ENCODE measurements at places on chromosomes 3 and 15.
A peak's percentile ranks its signal among the peaks of the same experiment; 100 is the strongest.

- DNase-seq: peak; percentile 31
These were observed 118.7 kb upstream of the SMAD3 start for GRCh38 chr15:66946578-66947164.

- DNase-seq: no peak
These were observed 4.6 kb downstream of the ANAPC13 start for GRCh38 chr3:134481166-134481565.

DNA sequence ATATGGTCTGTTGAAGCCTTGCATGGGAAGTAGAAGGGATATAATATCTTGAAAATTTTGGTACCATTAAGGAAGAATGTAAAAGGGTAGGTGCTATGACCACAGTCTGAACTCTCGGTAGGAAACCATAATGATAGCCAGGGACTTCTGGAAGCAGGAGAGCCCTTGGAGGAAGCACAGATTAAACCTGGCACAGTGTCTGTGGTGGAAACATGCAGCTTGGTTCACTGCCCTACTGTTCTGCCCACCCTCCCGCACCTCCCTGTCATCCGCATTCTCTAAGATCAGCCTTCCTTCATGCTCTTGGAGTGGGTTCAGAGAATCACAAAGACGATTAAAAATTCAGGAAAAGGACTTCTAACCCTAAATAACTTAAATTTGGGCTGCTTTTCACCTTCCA lies 20.9 kb downstream of the VPS8 start:
- DNase-seq: no peak

DNA sequence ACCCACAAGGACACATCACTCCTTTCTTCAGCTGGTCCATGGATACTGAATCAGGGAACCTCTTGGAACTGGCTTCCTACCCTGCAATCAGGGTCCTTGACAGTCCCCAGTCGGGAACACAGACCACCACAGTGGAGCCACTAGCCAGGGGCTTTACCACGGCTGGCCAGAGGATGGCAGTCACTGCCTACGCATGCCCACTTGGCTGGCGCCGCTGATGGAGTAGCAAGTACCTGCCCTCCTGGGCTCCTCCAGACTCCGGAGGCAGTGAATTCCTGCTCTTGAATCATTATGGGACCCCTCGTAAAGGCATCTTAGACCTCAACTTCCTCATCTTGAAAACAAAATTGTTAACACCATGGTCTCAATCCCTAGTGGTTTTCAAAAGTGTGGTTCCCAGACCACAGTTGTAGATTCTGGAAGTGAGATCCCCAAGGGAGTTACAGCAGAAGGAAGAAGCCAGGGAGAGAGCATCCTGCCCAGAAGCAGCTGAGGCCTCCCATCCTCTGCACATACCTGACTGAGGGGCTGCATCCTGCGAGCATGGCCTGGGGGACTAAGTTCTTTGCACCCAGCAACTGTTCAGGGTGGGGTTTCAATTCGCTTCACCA lies 9.1 kb upstream of the SKIC8 start:
- peak; percentile 41 for DNase-seq

- DNase-seq: peak; percentile 50
These were observed 238.4 kb upstream of the MDFIC2 start for GRCh38 chr3:70550723-70551319.

DNA sequence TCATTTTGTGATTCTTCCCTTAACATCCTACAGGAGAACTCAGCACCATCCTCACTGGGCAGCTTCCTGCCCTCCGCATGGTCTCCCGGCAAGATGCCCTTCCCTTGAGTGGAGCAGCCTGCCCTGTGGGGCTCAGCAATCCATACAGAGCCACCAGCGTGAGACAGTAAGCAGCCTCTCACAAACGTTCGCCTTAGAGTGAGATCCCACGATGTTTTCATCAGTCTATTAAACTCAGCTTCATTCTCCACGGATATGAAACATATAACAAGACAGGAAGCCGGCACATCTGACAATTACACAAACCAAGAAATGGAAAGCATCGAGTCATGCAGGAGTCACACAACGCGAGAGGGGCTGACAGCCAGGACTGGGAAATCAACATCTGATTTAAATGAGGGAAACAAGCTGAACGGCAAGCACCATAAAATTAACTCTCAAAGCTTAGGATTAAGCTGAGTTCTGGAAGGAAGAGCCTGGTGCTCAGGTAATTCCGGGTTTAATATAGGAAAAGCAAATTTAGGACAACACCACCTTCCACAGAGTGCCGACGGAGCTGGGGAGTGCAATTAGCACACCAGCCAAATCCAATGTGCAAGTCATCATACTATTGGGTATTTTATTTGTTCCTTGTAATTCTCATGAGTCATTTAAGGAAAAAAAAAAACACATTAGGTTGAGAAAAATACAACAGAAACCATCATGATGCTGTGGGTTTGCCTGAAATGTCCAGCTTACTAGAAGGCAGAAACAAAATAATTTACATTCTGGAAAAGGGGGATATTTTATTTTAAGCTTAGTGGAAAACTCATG lies 272.0 kb downstream of the OCA2 start:
- DNase-seq: no peak

DNA sequence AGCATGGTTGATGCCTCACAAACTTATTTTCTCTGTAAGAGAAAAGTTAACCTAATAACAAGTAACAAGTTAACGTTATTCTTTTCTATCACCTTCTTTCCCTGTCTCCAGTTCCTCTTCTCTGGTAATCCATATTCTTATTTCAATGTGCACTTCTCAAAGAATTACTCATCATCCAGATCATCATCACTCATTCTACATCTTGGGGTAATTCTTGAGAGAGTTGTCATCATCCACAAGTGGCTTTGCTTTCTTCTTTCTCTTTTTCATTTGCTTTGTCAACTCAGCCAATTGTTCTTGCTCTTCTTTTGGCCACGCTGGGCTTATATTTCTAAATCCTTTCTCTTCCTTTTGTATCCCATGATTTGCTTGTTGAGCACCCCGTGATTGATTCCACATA lies 20.8 kb upstream of the RNF111 start:
- DNase-seq: no peak

DNA sequence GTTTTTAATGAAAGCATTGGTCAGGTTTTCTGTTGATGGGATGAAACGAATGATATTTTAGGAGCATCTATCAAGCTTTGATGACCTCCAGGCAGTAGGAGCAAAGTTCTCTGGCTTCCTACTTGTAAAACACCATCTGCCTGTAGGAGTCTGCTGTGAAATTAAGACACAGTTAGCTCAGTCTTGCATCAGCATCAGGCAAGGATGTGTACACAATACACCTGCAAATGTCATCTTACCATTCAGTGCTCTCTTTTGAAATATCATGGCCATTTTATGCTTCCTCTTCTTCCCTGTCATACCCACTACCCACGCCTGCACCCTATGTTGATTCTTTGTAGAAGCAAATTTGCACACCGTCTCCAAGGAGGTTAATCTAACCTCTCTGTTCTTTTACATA lies 38.2 kb downstream of the B3GALNT1 start:
- no peak for DNase-seq

- no peak for DNase-seq
These were observed 934.0 kb downstream of the VGLL3 start for GRCh38 chr3:86056962-86057361.

- no peak for DNase-seq
These were observed 80.7 kb upstream of the SPRED1 start for GRCh38 chr15:38171973-38172372.

GRCh38 chr3:56870436-56870835 lies 68.7 kb upstream of the ARHGEF3 start:
- DNase-seq: no peak

DNA sequence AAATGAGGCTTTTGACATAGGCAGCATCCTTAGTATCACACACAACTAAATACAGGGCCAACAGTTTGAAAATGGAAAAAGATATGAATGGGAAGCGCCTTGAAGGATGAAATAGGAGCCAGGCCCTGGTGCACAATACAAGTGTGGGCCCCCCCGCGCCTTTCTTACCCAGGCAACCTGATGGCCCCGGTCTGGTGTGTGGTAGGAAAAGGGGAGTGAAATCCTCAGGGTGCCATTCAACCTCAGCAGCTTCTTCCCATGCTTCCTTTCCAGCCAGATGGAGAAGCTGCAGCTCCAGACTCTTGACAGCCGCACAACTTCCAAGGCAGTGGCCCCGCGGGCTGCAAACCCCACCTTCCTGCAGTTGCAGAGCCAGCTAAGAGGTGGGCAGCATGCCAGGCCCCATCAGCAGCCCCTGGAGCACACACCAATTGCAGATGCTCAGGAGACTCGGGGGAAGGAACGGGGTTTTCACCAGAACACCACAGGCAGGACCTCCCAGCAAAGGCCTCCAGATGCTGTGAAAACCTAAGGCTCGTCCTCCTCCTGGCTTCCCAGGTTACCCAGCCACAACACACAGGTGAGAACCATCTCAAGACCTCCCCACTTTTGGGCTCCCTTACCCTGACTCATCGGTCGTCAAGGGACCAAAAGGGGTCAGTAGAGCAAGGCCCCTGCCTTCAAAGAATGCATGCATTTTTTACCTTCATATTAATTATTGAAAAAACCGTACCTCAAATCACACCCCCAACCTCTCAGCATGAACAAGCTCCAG lies 101.6 kb downstream of the CPN2 start:
- no peak for DNase-seq

- no peak for DNase-seq
These were observed 523.2 kb downstream of the SOX2 start for GRCh38 chr3:182234881-182235280.

- DNase-seq: no peak
These were observed 17.4 kb upstream of the KCNMB2 start for GRCh38 chr3:178518660-178519396.

- DNase-seq: no peak
These were observed 74.4 kb downstream of the DHX30 start for GRCh38 chr3:47877290-47877689.

GRCh38 chr3:178778589-178778988 lies 242.4 kb downstream of the KCNMB2 start:
- no peak for DNase-seq

DNA sequence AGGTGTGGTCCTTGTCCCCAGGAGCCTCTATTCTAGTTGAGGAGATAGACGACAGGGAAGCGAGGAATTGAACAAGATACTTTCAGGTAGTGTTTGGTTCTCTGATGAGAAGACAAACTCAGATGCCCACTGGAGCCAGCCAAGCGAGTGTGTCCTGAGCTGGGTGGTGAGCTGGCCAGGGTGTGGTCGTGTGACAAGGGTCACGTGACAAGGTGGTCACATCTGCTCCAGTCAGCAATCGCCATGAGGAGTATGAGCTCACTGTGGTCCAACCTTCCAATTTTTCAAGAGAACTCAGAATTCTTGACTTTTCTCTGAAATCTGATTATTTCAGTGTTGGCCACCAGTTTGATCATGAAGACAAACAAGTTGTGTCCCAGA lies 39.5 kb downstream of the SLC6A6 start:
- DNase-seq: no peak

- DNase-seq: no peak
These were observed 77.8 kb downstream of the WWTR1 start for GRCh38 chr3:149579838-149580542.

- DNase-seq: no peak
These were observed 620.5 kb upstream of the TBL1XR1 start for GRCh38 chr3:177817751-177818150.

DNA sequence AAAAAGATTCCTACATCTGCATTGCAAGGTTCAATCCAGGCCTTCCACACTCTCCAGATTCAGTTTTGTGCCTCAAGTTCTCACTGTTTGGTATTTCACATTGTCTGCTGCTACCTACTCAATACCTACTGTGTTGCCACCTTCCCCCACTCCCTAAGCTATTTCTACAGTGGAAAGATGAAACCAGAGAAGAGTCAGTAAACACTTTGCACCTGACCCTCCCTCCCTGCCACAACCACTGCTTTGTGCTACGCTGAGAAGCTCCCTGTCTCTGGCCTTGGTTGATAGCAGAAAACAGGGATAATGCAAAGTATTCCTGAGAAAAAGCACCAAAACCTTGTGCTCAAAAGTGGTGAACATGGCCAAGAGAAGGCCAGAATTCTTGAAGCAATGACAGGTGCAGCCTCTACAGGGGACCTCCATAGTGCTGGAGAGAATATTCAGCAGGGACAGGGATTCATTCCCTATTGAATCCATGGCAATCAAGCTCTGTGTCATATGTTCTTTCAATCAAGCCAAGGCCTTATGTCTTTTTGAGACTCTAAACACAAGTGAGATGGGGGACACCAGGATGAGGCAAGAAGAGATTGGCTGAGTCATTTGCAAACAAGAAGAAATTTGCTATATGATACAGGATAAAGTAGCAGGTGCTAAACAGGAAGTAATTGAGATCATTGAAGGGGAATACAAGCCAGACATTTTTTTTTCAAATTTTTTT lies 83.5 kb upstream of the LIPC start:
- DNase-seq: no peak

DNA sequence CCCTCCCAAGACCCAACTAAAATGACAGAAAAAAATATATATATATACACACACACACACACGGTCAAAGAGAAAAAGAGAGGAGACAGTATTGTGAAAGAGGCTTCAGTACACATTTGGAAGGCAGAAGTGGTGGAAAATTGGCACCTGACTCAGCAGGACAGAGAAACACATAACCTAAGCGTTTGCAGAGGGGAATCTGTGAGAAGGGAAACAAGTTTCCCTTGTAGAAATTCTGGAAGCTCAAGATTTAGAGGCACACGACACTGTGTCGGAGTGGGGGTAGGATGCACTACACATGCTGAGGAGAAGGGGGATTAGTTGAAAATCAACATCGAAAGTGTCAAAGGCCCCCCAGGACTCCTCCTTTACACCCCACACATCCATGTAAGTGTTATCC lies 53.1 kb downstream of the PAK2 start:
- DNase-seq: no peak

DNA sequence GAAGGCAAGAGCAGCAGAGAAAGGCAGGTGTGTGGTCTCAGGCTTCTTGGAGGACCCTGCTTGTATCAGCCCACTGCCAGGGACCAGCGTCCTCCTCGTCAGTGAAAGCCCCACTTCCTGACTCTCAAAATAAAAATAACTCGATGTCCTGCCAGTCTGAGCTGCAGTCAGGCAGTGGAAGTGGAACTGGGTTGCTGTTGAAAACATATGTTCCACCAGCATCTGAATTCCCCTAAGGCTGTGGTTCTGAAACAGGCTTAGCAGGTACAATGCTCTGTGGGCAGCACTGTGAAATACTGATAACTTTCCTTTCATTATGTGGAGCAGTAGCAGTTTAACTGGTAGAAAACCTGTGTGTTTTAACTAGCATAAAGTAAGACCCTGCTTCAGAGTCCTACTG lies 121.6 kb upstream of the EIF1B start:
- DNase-seq: no peak

DNA sequence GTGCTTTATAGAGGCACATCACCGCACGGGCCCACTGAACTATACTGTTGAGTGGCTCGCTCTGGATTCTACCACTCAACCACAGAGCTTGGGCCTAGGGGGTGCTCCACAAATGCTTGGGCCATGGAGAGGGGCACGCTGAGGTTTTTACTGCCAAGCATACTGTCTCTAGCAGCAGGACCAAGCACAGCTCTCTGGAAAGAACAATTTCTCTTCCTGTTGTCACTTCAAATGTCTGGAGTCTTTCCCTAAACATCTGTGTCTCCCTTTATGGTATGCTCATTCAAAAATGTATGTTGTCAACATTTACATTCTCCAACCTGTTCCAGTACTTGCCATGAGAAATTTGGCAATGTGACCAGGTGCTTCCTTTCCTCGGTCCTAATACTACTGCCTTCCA lies 114.7 kb upstream of the TPM1 start:
- DNase-seq: no peak
